ENCODE measurements at places on chromosomes 5 and 9.
A peak's percentile ranks its signal among the peaks of the same experiment; 100 is the strongest.

DNA sequence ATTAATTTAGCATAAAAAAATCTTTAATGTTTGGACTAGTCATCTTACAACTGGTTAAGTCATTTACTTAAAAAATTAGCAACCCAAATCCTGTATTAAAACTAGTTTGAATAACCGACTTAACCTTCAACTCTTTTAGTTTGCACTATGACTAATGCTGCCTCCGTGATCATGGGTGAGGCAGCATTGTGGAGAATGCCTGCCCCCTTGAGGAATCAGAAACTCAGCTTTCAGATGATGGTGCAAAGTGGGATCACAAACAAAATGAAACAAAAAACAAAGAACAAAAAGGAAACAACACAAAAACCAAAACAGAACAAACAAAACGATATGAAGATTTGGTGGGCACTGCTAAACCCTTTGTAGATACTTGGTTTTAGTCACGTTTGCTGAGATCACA, 127.0 kb upstream of the PALM2AKAP2 start:
- DNase-seq: no peak

- no peak for DNase-seq
Measured at GRCh38 chr5:107418071-107418470, 252.7 kb downstream of the EFNA5 start.

- no peak for DNase-seq
Measured at GRCh38 chr9:95788521-95788991, 86.9 kb upstream of the ERCC6L2 start.

GRCh38 chr9:120387257-120388002, 192.5 kb downstream of the CDK5RAP2 start:
- no peak for DNase-seq

- DNase-seq: no peak
Measured at GRCh38 chr9:123286324-123286723, 17.9 kb upstream of the STRBP start.

DNA sequence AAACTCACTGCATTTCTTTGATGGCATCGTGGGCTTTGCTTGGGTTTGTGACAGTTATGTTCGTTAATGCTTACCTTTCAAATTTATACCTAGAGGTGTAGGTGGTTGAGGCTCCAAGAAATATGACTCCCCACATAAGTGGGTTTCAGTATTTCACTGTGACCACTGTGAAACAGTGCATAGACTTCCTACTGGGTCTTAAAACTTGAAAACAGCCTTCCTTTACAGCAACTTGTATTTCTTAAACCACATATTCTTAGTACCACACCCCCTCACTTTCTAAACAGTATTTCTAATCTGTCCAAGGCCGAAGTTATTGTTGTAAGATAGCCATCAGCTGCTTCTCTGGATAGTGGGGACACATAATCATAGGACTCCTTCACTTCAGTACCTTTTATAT, 48.3 kb downstream of the TMEFF1 start:
- DNase-seq: no peak

GRCh38 chr5:53321721-53322120, 158.7 kb upstream of the FST start:
- no peak for DNase-seq

DNA sequence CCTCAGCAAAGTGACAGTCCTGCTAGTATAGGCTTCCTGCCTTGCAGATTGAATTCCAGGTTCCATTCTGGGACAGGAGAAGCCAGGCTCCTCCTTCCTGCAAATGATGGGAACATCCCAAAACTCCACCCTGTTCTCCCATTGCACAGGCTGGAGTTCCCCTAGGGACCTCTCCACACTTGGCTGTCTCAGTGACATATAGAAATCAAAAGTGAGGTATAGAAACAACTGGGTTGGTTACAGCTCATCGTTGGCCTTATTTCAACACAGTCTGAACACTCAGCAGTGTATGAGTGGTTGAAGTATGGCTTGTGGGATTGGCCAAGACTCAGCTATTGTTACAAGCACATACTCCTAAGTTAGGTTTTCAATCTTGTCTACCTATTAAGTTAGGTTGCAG, 157.8 kb upstream of the FTMT start:
- DNase-seq: no peak

GRCh38 chr5:32285510-32286138, 27.1 kb downstream of the MTMR12 start:
- DNase-seq: no peak

GRCh38 chr9:104319685-104320084, 184.4 kb upstream of the OR13F1 start:
- no peak for DNase-seq

- no peak for DNase-seq
Measured at GRCh38 chr5:120053841-120054240, 410.3 kb upstream of the PRR16 start.

GRCh38 chr9:130111786-130112537, 58.3 kb downstream of the GPR107 start:
- DNase-seq: no peak

GRCh38 chr5:109324351-109324750, 85.4 kb downstream of the PJA2 start:
- DNase-seq: no peak

DNA sequence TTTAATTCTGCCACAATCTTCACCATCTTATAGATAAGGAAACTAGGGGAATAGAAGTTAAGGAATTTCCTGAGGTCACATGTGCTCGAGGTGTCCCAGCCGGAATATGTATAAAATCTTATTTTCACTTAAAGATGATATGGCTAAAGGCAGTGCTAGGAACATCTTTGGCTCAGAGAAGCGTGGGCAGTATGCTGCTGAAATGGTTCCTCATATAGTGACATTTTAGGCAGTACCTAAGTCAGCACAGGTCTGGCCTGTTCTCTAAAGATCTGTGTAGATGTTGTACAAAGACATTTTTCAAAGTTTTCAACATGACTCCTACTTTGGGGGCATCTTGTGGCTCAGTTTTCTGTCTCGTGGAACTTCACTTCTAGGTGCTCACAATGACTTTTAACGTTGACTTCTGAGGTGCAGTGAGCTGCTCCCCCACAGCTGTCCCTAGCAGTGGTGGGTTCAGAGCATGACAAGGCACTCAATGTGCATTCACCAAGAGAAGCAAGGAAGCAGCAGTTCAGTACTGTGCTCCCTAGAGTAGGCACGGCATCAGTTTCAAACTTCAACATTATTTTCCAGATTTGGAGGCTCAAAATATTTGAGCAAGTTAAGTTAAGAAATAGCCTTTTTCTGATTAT, 40.3 kb downstream of the TNFAIP8 start:
- no peak for DNase-seq

GRCh38 chr9:15180124-15180523, 126.9 kb downstream of the TTC39B start:
- no peak for DNase-seq

DNA sequence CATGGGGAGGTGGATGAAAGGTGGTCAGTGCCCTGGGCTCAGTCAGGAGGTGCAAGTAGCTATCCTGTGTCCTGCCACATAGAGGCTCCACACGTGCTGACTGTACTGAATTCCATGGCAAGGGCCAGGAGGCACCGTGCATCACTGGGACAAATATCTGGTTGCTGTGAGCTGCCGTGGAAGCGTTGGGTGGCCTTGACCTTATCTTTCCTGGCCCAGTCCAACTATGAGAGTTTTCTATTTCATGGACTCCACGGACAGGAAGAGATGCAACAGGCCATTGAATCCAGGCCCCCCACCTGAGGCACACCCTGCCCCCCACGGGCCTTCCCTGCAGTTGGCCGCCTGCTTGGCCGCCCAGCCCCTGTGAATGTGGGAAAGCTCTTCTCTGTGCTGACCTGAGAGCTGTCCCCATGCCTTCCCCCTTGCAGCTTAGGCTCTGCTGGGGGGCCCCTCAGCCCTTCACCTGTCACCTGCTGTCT, 1.7 kb downstream of the GRHPR start:
- no peak for DNase-seq

DNA sequence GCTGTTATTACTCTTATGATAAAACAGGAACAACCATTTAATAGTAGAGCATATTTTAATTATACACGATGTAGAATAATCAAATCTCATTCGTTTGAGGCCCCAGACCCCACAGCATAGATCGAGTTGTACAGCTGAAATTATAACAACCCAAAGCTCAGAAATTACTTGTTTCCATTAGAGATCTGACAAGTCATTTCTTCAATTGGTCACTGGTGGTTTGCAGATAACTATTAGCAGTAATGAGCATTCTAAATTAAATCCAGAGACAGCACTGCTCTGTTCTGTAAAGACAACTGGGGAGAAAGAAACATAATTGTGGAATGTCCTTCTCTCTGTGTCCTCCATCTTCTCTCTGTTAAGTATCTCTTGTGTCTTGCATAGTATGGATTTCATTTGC, 12.9 kb downstream of the CDK5RAP2 start:
- DNase-seq: no peak

DNA sequence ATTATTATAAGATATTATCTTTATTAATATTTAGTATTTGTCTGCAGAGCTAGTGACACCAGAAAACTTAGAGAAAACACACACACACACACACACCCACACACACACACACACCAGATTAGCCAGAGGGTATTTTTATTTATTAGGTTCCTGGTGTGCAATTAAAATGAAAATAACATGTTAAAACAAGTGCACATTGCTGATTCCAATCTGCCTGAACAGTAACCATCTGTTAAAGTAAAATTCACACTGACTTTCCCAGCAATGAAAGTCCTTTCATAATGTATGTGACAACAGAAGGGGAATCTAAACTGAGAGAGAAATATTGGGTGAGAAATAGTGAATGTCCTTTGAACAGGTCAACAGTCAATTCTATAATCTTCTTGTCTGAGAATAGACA, 2323.5 kb upstream of the ACO1 start:
- DNase-seq: no peak

DNA sequence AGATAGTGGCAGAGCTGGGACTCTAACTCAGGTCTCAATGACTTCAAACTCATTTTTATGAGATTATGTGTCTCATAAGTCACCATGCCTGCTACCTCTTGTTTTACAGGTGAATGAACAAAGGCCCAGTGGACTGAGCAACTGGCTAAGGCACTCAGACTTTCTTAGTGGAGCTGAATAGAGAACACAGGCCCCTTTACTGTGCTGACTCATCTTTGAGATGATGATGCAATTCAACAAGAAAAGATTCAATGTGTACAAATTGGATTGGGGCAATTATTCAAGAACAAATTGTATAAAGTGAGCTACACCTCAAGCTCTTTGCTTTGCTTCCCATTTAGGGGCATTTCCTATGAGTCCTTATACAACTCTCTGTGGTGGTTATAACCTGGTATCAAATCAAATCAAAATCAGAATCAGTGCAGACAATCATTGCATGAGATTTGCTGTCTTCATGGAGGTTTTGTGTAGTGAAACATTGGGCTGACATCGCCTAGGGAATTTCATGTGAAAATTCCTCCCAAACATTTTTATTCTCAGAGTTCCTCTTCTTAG, 84.3 kb upstream of the PPP2R2B start:
- DNase-seq: no peak

DNA sequence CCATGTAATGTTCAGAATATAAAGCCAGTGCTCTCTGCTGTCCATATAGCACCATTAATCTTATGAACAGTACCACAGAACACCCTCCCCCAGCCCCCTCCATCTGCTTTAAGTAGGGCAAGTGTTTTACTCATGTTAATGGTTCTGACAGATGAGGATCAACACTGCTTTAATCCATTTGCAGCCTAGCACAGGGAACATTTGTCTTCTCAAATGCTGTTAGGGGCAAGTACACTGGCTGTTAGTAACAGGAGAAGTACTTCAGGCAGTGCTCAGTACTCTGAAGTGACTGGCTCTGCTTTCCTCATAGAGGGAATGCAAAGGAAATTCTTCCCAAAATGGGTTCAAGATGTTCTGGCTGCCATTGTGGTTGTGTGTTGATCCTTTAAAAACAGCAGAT, 202.6 kb downstream of the DCP2 start:
- DNase-seq: no peak

- no peak for DNase-seq
Measured at GRCh38 chr5:157559301-157559700, 16.3 kb downstream of the ADAM19 start.

DNA sequence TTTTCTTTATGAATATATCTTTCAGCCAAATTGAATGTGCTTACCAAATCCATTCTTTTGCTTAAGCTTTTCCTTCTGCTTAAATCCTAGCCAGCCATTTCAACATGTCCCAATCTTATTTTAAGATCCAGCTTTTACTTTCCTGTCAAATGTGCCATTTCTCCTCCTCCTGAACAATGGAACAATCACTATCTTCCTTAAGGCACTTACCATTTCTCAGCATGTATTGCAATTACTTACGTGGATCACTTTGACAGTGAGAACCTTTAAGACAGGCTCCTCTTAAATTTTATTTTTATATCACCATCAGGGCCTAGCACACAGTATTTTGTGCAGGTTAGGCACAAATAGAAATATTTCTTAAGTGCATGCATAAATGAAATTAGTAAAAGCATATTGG, 4.4 kb upstream of the CDO1 start:
- no peak for DNase-seq

- no peak for DNase-seq
Measured at GRCh38 chr9:34994260-34994899, 4.8 kb downstream of the DNAJB5 start.

DNA sequence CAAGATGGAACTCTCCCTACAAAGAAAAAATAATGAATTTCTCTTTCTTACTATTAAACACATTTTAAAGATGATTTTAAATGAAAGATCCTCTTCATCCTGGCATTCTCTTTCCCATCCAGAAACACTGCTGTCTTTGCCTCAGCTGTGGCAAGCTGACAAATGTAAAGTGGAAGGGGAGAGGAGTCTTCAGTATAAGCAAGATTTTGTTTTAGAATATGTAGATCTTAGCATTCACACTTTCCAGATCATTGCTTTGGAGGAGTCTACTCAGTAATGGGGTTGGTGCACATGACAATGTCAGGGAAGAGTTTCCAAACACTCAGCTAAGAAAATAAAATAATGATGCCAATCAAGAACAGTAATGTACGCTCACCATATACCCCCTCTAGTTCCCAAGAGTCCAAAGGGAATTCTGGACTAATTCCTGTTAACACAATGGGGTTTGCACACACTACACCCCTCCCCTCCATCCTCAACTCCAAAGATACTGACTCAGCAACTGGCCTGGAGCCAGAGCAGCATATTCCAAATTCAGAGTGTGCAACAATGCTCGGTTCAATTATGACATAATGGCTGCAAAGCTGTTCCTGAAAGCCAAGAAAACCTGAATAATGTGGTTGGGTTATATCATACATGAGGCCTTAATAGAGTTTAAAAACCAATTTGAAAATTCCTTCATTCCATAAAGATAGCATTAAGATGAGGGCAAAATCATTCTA, 4.6 kb downstream of the C5orf63 start:
- no peak for DNase-seq

GRCh38 chr9:137807721-137808703, 69.6 kb upstream of the CACNA1B start:
- DNase-seq: peak; percentile 12

DNA sequence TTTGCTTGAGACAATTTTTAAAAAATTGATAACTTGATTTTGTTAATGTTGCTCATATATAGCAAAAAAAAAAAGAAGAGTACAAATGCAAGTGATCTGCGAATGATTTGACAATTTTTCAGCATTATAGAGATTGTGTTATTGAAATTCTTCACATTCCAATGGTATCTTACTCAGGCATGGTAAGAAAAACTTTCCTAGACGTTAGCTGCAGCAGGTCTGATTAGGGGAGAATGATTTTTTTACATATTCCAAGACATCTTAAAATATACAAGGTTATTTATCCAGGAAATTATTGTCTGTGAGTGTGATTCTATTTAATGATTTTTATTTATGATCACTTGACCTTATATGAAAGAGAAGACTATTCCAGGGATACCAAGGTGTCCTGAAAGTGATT, 361.9 kb downstream of the MAT2B start:
- DNase-seq: no peak

Measured in CD4-positive, alpha-beta memory T cell (primary cell).